Stimulated activated CD8-positive, alpha-beta memory T cell treated with anti-CD3 and anti-CD28 coated beads, Interleukin-4, amount 100 ng/mL, for 48 hours (primary cell): ENCODE measurements at places on chromosomes 4 and X.

DNA sequence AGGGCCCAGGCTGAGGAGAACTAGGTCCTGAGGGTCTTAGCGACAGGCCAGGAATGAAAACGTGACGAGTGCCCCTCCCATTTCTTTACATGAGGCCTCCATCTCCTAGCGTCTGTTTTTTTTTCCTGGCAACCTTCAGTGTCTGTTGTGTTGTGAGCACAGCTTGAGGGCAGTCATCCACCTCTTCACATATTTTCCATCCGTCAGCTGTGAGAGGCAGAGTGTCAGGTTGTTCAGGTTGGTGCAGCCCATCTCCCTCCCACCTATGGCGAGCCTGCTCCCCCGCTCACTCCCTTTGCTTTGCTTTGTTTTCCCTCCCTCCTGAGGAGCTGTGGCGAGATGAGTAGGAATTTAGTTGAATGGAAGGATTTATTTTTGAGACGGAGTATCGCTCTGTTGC is 51.7 kb upstream of the CHRNA9 start:
- DNase-seq, result no peak

GRCh38 chr4:124437853-124438495 is 274.6 kb downstream of the ANKRD50 start:
- DNase-seq, result no peak

GRCh38 chr4:73223258-73223650 is 35.3 kb downstream of the ANKRD17 start:
- no peak for DNase-seq

DNA sequence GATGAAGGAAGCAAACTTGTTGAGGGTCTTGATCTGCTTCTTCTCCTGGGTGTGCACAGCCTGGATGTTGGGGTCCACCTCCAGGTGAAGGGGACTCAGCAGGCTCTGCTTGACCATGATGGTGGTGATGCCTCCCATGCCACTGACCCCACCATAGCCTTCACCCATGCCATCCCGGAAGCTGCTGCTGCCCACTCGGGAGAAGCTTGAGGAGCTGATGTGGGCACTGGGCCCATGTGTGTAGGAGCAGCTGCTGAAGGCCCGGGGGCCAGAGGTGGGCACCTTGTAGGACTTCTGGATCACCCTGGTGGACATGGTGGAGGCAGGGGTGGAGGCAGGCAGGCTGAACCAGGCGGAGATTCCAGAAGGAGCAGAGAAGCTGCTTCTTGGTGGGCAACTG is 432.7 kb upstream of the DIPK2B start:
- DNase-seq, result no peak

DNA sequence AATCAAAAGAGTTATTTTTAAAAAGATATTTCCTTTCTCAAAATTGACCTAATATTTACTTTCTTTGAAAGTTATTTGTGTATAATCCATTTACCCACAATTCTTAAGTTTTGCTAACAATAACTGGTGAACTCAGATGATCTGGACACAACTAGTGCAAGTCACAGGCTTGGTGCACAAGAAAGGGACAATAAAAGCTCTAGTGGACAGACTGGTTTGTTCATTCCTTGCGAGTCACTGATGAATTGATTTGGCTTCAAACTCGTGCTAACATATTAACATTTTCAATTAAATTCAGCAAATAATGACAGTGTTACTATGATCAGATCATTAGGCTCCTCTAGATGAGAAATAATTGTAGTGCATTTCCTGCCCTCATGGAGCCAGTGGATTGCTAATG is 169.2 kb downstream of the BMPR1B start:
- no peak for DNase-seq

DNA sequence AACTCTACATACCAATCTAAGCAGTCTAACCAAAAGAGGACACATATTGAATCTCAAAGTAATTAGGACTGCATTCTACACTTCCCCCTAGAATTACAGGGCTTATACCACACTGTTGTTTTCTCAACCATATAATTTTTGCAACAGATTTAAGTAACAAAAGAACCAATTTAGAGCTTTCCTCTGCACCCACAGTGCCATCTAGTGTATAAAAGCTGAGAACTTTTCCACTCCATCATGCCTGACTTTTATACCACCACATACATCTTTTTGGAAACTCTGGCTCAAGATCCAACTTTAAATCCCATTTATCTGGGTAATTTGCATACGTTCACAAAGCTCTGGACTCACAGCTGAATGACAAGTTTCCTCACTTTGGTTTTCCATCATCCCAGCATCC is 99.5 kb downstream of the EFHC2 start:
- DNase-seq, result no peak
